Stimulated activated CD4-positive, alpha-beta T cell treated with anti-CD3 and anti-CD28 coated beads, Interleukin-15, amount 100 ng/mL, for 1 hour (primary cell): ENCODE measurements at places on chromosomes 7 and 10.

DNA sequence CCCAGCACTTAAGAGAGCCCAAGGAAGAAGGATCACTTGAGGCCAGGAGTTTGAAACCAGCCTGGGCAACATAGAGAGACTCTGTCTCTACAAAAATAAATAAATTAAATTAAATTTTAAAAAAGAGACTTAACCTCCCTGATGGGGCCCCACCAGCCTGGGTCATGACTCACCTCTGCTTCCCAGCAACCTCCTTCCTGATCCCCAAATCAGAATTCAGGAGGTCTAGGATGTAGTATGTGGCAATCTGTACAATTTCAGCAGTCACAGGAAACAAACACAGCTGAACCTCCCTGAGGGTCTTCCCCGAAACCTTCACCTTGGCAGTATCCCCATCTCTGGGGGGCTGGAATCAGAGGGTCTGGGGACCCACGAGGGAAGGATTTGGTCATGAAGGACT is 9.7 kb upstream of the PPP1R35 start:
- DNase-seq = no peak

GRCh38 chr7:99141841-99142726 is 1.8 kb downstream of the SMURF1 start:
- peak; percentile 53 for DNase-seq

- no peak for DNase-seq
Observed at GRCh38 chr10:79234391-79235315, 112.6 kb upstream of the PPIF start.

- DNase-seq = no peak
Observed at GRCh38 chr7:159010937-159011721, 133.5 kb downstream of the VIPR2 start.

GRCh38 chr7:17713584-17713983 is 226.7 kb downstream of the SNX13 start:
- DNase-seq = no peak

- no peak for DNase-seq
Observed at GRCh38 chr10:11846542-11846941, 23.4 kb downstream of the PROSER2 start.

GRCh38 chr10:124224331-124225028 is 131.1 kb upstream of the CHST15 start:
- DNase-seq = no peak

- DNase-seq = no peak
Observed at GRCh38 chr7:93028610-93029009, 89.2 kb downstream of the SAMD9 start.

- no peak for DNase-seq
Observed at GRCh38 chr7:129801882-129802281, 150.9 kb downstream of the UBE2H start.

GRCh38 chr7:591856-592628 is 72.4 kb upstream of the PDGFA start:
- DNase-seq = no peak

DNA sequence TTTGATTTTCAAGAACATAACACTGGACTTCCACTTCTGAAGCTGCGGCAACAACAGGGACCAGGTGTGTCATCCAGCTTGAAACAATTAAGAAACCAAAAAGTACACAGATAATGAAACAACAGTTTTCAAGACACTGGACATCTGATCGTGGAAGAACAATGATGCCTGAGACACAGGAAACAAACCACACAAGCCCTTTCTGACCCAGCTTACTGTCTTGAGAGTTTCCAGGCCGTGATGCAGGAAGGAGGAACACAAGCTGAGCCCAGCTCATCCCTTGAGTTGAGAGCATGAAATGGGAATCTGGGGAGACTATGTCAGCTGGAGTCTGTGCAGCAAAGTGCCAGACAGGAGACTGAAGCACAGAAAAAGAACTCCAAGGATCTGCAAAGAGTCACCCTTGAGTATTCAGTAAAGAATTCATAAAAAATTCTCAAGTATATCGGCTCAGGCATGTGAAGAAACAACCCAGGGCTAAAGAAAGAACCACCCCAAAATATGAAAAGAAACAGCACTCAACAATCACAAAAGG is 91.6 kb downstream of the RNF32 start:
- no peak for DNase-seq

DNA sequence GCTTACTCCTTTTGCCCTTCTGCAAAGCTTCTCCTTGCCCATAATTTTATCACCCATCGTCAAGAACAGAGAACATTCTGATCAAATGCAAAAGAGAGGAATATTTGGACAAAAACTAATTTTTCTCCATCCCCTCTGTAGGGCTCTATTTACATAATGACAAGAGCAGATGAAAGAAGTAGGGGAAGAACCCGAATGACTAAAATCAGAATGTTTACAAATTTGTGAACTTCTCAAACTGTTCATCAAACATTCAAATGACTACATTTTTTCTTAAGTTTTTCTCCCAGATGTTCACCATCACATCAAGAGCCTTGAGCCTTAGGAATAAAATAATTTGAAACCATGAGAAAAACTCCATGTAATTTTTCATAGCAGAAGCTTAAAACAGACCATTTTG is 119.4 kb downstream of the DGKI start:
- no peak for DNase-seq

- no peak for DNase-seq
Observed at GRCh38 chr10:21523557-21524008, 1.9 kb downstream of the SKIDA1 start.

DNA sequence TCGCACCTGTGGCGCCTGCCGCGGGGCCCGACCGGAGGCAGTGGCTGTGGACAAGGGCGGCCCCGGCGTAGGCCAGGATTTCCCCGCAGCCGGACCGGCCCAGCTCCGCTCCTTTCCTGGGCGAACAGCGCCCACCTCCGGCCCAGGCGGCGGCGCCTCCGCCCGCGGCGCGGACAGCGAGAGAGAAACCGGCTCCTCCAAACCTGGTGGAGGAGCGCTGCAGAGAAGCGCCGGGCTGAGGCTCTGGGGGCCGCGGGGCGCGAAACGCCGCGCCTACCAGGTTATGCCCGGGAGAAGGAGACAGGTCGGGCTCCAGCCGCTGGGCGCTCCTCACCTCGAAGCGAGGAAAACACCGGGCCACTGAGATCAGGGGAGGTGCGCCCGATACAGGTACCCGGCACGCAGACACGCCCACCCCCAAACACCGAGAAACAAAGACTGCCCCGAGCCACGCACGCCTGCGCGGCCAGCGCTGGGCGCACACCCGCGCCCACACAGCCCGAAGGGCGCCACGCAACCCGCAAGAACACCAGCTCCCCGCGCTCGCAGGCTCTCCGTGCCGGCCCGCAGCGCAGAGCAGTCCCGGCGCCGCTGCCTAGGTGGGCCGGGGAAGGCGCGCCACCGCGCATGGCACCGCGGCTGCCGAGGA is 3.3 kb downstream of the GRID1 start:
- DNase-seq = no peak

GRCh38 chr10:47146572-47146971 is 153.4 kb upstream of the GDF10 start:
- DNase-seq = no peak

GRCh38 chr7:48154792-48155413 is 16.4 kb upstream of the ABCA13 start:
- DNase-seq = peak; percentile 3

DNA sequence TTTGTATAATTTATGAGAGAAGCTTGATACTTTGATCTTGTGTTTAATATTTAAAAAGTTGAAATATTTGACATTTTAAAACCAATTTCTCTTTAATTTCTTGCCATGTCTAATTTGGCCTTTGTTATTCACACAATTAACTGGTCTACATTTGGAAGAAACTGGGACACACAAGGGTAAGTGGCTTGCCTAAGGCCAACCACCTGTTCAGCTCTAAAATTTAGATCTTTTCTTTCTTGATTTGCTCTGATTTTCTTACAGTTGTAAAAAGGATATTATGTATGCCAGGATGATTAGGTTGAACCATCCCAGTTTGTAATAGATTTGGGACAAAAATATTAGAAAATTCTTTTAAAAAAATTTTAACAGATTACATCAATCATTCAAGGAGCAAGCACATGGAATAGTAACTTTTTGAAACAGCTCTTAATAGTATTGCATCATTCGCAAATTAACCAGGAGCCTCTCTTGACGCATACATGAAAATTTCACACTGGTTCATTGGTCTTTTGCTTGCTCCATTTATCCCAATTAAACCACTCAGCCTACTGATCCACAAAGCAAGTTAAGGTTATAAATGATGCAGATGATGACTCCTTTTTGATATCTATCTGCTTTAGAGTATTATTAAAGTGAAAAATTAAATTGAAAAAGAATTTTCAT is 222.4 kb upstream of the SLC26A5 start:
- DNase-seq = no peak

DNA sequence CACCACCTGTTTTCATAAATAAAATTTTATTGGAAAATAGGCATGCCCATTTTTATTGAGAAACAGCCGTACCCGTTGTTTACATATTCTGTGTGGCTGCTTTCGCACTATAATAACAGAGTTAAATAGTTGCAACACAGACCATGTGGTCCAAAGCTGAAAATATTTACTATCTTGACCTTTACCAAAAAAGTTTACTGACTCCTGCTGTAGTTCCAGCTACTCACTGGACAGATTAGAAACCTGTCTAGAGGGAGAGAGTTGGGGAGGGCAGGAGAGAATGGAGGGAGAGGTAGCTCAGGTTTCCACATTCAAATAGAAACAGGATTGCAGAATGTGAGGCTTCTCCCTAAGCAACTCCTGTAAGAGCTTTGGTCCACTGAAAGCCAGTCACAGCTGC is 55.1 kb upstream of the GLCCI1 start:
- DNase-seq = no peak

GRCh38 chr7:65287023-65287422 is 86.6 kb upstream of the ZNF92 start:
- no peak for DNase-seq

DNA sequence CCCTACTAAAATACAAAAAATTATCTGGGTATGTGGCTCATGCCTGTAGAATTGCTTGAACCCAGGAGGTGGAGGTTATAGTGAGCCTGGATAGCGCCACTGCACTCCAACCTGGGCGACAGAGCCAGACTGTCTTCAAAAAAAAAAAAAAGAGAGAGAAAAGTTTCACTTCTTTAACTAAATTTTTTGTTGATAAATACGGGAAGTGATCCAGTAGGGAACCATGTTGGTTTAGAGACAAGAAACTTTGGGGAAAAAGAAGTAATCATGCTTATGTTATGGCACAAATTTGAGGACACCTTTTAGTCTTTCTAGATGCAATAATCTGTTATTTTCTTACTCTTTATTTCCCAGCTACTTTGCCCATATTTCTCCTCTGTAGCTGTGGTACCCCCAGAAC is 309.7 kb downstream of the TYW1 start:
- no peak for DNase-seq

DNA sequence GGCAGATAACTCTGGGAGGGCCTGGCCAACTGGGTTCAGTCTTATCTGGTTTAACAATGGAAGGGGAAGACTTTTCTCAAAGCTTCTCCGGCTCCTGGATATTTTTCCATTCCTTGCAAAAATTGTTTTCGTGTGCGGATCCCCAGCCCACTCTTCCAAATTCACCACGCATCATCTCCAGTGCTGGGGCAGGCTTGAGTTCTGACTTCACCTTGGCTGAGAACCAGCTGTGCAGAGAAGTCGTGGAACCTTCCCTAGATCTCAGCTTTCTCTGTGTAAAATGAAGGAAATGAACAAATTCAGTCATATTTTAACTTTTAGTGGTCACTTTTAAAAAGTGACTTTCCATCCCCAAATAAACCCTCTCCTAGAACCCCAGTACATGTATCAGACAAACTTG is 297.0 kb downstream of the TCF7L2 start:
- DNase-seq = no peak

GRCh38 chr10:8803992-8804391 is 749.5 kb downstream of the GATA3 start:
- no peak for DNase-seq

GRCh38 chr7:12281038-12281437 is 69.9 kb downstream of the TMEM106B start:
- DNase-seq = no peak

DNA sequence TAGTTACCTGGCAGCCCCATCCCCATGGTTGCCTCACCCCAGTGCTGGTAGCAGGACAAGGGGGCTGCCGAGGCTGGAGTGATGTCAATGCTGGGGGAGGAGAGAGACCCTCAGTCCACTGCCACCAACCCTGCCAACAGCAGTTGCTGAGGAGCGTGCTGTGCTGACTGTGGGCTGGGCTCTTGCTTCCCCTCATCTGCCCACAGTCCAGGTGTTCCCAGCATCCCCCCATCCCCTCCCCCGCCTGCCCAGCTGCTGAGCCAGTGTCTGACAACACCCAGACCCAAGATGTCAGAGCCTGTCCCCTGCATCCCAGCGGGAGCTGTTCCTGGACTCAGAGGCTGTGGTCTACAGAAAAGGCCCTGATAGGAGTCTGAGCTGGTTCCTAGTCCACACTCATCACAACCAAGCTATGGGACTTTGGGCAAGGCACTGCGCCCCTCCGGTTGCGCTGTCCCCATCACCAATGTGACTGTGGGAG is 14.6 kb upstream of the PSAP start:
- DNase-seq = no peak

DNA sequence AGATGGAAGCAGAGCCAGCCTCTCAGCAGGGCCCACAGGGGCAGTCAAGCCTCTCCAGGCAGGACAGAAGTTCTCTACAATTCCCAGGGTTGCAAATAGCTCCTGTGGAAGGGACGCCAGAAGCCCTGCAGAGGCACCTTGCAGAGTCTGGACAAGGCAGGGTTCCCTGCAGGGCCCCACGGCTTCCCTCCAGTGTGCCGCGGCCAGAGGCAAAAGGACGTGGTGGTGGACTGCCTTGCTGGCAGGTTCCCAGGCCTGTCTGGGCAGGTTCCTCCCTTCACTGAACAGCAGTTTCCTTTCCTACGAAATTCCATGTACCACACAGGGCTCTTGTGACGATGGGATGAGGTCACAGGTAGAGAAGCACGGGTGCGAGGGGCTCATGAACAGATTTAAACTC is 25.1 kb downstream of the UPP1 start:
- no peak for DNase-seq

GRCh38 chr7:36100226-36100625 is 52.8 kb upstream of the EEPD1 start:
- DNase-seq = no peak

DNA sequence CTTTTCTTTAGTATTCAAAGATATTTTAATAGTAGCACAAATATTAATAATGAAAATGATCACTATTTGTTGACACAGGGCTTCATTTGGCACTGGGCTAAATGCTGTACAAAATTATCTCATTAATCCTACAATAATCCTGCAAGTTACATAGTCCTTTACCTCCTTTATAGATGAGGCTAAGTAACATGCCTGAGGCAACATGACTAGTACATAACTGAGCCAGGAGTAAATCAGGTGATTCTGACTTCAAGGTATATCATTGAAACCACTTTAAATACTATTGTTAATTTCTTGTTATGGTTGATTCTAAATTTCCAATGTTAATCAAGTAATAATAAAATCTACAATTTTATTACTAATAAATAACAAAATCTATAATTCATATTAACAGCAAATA is 39.8 kb downstream of the SEM1 start:
- DNase-seq = no peak

GRCh38 chr7:88377434-88377833 is 70.7 kb upstream of the STEAP4 start:
- DNase-seq = no peak

- DNase-seq = no peak
Observed at GRCh38 chr10:133141144-133141957, 18.7 kb upstream of the KNDC1 start.
